ENCODE measurements at places on chromosomes 6 and 20.
A peak's percentile ranks its signal among the peaks of the same experiment; 100 is the strongest.

DNA sequence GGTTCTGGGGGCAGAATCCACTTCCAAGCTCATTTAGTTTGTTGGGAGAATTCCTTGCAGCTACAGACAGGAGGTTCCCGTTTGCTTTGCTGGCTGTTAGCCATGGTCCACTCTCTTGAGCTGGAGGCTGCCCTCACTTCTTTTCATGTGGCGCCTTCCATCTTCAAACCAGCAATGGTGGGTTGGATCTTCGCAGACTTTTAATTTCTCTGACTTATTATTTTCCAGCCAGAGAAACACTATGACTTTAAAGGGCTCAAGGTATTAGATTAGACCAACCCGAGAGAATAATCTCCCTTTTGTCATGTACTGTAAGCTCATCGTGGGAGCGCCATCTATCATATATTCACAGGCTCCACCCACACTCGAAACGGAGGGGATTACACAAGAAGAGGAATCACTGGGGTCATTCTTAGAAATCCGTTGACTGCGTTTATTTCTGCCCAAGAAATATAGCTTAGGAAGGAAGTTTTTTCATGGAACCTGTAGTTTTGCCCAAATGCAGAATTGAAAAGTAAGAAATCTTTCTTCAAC is 38.9 kb downstream of the SAMD5 start:
- no peaks in the 10 kb centered on the region for H3K27me3 ChIP-seq
- no peak overlapping the region for H3K27ac ChIP-seq
- H3K4me1 ChIP-seq: no peaks in the 10 kb centered on the region
- H3K4me3 ChIP-seq: no peak overlapping the region
- no peak for DNase-seq

DNA sequence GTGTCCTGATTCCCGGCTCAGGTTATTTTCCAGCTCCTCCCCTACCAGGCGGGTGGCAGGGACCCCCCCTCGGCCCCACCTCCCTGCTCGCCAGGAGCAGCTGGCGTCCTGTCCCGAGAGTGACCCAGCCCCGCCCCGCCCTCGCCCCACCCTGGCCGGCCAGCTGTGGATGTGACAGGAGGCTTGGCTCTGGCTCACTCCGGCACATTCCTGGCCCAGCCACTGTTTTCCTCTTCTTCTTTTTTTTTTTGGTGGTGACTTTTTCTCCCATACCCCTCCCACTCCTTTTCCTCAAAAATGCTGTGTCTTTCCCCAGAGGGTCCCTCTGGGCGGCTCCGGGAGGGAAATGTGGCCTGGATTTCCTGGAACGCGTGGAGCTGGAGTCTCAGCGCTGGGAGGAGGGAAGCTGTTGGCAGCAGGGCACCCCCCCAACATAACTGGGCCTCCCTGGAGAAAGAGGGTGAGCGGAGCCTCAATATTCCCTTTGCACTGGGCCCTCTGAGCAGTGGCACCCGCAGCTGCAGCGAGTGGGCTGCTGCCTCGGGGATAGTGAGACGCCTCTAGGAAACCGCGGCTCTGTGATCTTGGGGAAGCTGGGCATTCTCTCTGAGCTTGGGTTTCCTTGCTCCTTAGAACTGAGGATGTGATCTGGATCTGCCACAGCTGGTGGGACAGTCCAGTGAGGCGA is 28.3 kb upstream of the CSNK2A1 start:
- DNase-seq: peak; percentile 85
- no peak overlapping the region for H3K27ac ChIP-seq
- H3K27me3 ChIP-seq: no peaks in the 10 kb centered on the region
- H3K4me3 ChIP-seq: no peak overlapping the region
- peaks cover 9% of the 10 kb centered on the region for H3K4me1 ChIP-seq

- H3K27me3 ChIP-seq: no peaks in the 10 kb centered on the region
- no peak overlapping the region for H3K4me3 ChIP-seq
- no peak for DNase-seq
- no peaks in the 10 kb centered on the region for H3K4me1 ChIP-seq
- H3K27ac ChIP-seq: no peak overlapping the region
Observed at GRCh38 chr20:962223-962622, 39.9 kb downstream of the RSPO4 start.

- no peaks in the 10 kb centered on the region for H3K27me3 ChIP-seq
- no peaks in the 10 kb centered on the region for H3K36me3 ChIP-seq
- H3K4me1 ChIP-seq: no peaks in the 10 kb centered on the region
Observed at GRCh38 chr20:9408422-9409300, 105.7 kb upstream of the LAMP5 start.

- H3K27ac ChIP-seq: no peak overlapping the region
- no peaks in the 10 kb centered on the region for H3K4me1 ChIP-seq
- no peak overlapping the region for H3K4me3 ChIP-seq
- peak; percentile 56 for DNase-seq
- H3K36me3 ChIP-seq: no peaks in the 10 kb centered on the region
- H3K27me3 ChIP-seq: no peaks in the 10 kb centered on the region
Observed at GRCh38 chr6:135087403-135087802, 32.8 kb upstream of the HBS1L start.

GRCh38 chr6:109877028-109878004 is 100.8 kb upstream of the GPR6 start:
- H3K27ac ChIP-seq: peak overlapping the region; percentile 15
- no peaks in the 10 kb centered on the region for H3K4me1 ChIP-seq
- H3K27me3 ChIP-seq: no peaks in the 10 kb centered on the region
- H3K4me3 ChIP-seq: no peak overlapping the region
